Activated CD8-positive, alpha-beta memory T cell treated with anti-CD3 and anti-CD28 coated beads, Interleukin-2, amount 10 ng/mL, durations not matched to agents 7 days and 5 days (primary cell): ENCODE measurements at places on chromosomes 2 and 18.

DNA sequence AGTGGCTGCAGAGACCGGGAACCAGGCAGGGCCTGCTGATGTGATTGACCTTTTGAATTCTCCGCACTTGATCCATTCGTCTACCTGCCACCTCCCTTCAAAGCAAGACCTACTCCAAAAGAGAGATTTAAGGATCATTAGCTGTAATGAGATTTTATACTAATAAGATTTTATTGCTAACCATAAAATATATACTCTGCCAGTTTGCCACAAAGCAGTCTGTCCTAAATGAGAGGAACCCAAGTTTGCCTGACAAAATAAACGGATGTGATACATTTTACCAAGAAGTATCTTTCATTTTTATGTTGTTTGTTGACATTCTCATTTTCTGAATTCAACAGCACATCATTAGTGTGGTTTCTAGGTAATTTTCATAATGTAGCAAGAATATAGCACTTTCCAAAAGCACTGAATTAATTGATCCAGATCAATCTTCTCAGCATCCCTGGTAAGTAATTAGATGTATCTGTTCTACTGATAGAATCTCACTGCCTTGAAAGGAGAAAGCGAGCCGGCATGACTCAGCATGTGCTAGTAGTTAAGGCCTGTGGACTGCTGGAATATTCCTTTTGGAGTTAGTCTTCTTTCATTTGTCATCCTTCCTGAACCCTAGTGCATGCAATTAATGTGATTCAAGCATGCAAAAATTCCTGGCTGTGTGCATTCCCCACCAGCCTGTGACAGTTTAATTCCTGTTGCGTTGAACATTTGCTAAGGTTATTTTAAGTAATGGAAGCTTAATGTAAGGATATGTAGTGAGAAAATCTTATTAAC, 128.5 kb downstream of the ARL6IP6 start:
- DNase-seq, result no peak

DNA sequence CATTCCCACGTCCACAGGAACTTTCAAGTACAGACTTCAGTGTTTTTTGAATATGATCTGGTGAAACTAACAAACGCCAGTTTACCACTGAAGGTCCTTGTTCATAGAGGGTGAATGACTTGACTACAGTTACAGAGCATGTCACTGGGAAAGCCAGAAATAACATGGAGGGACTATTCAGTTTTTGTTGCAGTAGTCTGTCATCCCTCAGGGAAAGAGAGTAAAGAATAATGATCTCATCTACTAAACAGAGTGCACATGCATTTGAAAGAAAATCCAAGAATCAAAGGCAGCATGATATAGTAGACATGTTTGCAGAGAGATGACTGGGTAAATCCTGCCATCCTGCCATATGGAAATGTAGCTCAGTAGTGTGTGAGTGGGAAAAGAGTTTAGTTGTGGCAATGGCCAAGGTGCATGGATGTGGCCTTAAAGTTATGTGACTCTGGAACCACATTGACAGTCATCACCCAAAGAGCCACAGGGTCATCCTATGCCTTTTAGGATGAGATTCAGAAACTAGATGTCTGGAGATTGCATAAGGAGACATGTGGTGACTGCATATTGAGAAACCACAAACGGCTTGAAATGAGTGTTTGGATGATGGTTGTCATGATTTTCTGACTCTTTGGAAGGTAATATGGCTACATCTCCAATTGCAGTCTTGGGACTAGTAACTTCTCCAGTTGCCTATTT, 125.3 kb upstream of the ZEB2 start:
- DNase-seq, result peak; percentile 46

DNA sequence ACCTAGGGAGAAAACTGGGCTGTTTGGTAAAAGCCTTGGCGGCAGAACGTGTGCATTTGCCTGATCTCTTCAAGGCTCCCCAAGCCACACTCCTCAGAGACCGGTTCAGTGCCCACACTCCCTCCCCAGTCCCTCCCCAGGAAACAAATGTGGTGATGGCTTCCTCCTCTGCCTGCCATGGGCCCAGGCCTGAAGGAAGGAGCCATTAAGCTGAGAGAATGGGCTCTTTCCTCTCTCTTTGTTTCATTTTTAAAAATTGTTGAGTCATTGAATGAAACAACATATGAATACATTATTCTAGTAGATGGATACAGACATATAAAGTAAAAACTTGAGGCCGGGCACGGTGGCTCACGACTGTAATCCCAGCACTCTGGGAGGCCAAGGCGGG, 50.6 kb upstream of the YWHAQ start:
- peak; percentile 81 for DNase-seq

- DNase-seq, result no peak
Measured at GRCh38 chr2:193783681-193784080, 1588.9 kb upstream of the TMEFF2 start.
